Psoas muscle (tissue), 8 donors: ENCODE measurements at places on chromosomes 3 and 15. TPM values are rescaled to one million over a fixed set of nuclear protein-coding genes. Genes with fewer than 3 reads are reported as not detected.

The RPP25 gene
- 1.6 TPM for total RNA-seq

The SEMA3F gene
- total RNA-seq, result 7.0 TPM

The CLDN16 gene
- not detected for total RNA-seq

The HYKK gene
- total RNA-seq, result 10.9 TPM

The CTXN2 gene
- total RNA-seq, result not detected

The GABRG3 gene
- not detected for total RNA-seq

The ANKRD63 gene
- not detected for total RNA-seq

The TNIK gene
- total RNA-seq, result 32.4 TPM

The PARP15 gene
- total RNA-seq, result 0.57 TPM

The SLC26A6 gene
- total RNA-seq, result 13.0 TPM

The LAMB2 gene
- 133 TPM for total RNA-seq

The TM4SF4 gene
- total RNA-seq, result not detected

The SLC12A8 gene
- total RNA-seq, result 0.55 TPM

The SLC28A1 gene
- total RNA-seq, result 0.49 TPM

The STXBP5L gene
- total RNA-seq, result not detected

The SERINC4 gene
- 0.20 TPM for total RNA-seq

The KIF15 gene
- 0.44 TPM for total RNA-seq

The RASL12 gene
- 2.5 TPM for total RNA-seq

The NLGN1 gene
- total RNA-seq, result 0.58 TPM

The SNX4 gene
- total RNA-seq, result 30.1 TPM

The TM4SF18 gene
- total RNA-seq, result 1.8 TPM

The CADPS gene
- not detected for total RNA-seq
